ENCODE measurements at places on chromosomes 5 and 9.

DNA sequence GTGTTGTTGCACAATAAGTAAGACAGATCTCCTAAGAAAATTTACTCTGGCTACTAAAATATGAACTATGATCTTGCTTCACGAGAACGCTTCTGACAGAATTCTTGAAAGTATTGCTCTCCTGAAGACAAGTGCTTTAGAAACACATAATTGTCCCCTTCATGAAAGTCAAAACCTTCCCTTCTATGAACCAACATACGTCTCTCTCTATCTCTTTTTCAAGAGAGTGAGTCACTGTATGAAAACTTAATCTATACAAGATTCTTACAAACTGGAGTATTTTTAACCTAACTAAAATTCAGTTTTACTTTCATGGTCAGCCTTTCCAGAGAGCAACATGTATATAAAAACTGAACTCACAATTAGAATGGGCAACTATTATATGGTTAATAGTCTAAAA, 688.0 kb upstream of the CTNND2 start:
- DNase-seq = no peak

- DNase-seq = no peak
These were observed 190.8 kb upstream of the BRINP1 start for GRCh38 chr9:119559986-119560385.

DNA sequence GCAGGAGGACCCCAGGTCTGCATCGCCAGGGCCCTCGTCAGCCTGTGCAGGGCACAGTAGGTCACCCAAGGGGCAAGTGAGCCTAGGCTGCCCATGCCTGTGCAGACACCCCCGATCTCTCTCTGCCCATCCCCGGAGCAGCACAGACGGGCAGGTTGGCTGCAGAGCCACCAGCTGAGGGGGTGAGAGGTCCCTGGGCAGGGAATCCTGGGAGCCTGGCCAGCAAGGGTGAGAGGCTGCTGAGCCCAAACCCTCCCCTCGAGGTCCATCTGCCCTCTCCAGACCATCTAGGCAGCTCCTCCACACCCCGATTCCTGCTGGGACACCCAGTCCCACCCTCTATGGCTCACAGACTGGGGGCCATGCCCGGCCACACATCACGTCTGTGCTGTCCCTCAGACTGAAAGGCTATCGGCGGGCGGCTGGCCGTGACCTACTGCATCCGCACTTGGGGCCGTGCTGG, 2.8 kb upstream of the DPP7 start:
- no peak for DNase-seq

DNA sequence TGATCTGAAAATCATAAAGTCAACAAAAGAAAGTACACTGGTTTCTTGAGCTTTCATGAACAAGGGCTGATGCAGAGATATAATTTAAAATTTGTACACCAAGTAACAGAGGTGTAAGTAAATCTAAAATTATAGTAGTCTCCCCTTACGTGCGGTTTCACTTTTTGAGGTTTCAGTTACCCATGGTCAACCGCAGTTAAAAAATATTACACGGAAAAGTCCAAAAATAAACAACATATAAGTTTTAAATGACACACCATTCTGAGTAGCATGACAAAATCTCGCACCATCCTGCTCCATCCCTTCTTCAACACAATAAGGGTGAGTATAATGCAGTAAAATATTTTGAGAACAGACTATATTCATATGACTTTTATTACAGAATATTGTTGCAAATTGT, 54.4 kb downstream of the AUH start:
- DNase-seq = no peak

DNA sequence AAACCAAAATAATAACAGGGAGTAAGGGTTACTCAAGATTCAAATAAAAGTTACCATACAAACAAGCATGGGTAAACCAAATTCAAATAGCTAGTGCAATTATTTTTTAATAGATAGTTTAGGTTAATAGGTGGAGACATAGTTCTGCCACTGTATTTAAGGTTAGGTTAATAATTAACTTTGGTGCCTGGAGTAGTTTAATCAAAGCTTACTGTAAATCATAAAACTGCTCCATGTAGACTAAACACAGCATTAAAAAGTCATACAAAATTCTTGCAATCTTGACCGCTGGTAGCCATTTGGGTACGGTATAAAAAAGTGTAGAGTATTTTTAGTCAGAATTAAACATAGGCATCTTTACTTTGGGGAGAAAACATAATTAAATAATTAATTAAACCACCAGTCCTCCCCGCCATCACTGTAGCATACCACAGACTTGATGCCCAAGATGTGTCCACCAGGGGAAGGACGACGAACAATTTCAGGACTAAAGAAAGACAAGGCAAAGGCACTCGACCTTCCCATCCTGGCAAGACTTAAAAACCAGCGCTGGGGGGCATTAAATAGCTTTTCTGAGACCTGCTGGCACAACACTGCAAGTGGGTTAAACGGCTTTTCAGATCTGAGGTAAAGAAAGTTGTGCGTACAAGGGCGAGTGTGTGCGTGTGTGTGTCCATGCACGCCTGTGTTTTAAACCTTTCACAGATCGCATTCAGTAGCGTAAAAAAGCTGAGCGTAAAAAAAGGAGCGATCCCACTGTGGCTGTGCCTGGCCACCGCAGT, 2.9 kb downstream of the SEMA6A start:
- no peak for DNase-seq

GRCh38 chr9:37522971-37523370, 37.2 kb downstream of the POLR1E start:
- DNase-seq = no peak

DNA sequence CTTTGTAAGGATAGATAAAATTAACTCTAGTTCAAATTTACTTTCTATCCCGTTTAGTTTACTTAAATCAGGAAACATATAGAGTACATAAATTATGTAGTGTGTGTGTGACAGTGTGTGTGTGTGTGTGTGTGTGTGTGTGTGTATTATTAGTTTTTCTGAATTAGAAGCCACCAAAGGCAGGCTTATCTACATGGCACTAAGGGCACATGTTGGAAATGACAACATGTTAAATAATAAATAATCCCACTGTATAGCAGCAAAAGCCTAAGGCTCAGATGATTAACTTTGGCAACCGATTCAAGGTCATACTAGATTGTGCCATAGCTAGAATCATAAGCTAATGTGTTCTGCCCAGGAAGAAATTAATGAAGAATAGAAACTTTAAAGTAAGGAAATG, 54.6 kb downstream of the MEGF9 start:
- DNase-seq = no peak

DNA sequence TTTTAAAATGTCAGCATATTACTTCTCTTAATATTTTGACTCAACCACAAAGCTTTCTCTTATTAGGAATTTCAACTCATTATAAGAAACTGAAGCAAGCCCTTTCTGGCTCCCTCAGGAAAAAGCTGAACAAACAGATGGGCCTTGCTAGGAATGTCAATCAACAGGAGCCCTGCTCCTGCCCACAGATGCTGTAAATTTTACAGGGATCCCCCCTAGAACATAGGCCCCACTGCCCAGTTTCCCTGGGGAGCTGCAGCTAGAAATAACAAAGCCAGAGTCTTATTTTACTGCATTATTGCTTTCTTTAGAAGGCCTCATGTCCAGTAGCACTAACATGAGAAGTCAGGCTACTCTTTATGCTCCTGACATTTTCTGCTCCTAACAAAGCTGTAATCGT, 103.8 kb downstream of the PCSK1 start:
- DNase-seq = no peak

- peak; percentile 74 for DNase-seq
These were observed at the start of gene SH3TC2 for GRCh38 chr5:149063017-149063687. Gene SH3TC2, minus strand, starts transcription at chr5:149063062. Its CDS starts 40 bp downstream, at chr5:149063022.

DNA sequence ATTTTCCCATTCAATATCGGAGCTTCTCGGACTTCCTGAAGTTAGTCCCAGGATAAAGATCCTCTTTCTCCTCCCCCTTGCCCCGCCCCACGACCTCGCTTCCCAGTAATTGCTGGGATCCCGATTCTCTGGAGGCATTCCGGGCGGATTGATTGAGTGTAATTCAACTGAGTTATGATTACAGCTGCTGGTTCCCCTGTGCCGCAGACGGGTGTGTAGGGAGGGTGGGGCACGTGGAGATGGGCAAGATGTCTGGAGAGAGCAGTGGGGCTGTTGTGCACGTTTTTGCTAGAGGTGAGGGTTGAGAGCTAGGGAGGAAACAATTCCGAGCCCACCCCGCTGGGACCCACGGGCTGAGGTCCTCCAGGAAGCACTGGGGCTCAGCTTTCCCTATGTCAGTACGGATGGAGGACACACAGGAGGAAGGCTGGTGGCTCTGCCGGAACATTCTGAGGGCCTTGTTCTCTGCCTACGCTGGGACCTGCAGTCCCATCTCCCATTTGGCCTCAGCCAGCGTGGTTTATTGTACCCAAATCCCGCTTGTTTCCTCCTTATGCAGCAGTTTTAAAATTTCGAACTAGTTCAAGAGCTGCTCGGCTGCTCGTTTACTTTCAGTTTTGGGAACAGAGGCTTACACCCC, 2.4 kb upstream of the DMRT2 start:
- no peak for DNase-seq

- no peak for DNase-seq
These were observed 260.7 kb downstream of the NR3C1 start for GRCh38 chr5:143142596-143143435.

GRCh38 chr9:132784286-132784830, 93.7 kb downstream of the AK8 start:
- DNase-seq = no peak

DNA sequence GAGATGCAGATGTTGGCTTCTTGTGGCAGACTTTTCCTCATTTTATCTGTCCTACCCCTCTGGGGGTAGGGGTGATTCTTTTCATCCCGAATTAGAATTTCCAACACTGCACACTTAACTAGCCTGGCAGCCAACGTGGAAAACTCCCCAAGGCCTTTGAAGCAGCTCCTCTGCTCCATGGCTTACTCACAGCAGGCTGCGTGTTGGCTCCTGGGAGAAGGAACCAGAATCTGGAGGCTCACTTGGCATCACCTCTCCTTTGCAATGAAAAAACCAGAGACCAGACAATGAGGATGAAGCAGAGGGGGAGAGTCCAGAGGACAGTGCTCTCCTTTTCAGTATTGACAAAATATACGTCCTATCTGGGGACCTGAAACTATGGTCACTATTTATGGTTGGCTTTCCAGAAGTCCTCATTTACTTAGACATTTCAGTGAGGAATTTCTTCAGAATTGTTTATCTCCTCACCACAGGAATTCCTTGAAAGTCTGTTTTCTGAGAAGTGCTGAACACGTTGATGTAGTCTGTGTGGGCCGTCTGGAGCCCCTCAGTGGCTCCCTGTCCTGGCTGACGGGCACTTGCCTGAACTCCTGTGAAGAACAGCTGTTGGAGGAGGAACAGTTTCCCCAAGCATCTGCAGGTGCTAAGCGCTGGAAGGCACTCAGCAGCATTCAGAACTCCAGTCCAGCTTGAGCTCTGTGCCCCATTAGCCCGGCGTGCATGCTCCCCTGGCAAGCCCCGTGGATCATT, 231.3 kb downstream of the RFK start:
- no peak for DNase-seq

DNA sequence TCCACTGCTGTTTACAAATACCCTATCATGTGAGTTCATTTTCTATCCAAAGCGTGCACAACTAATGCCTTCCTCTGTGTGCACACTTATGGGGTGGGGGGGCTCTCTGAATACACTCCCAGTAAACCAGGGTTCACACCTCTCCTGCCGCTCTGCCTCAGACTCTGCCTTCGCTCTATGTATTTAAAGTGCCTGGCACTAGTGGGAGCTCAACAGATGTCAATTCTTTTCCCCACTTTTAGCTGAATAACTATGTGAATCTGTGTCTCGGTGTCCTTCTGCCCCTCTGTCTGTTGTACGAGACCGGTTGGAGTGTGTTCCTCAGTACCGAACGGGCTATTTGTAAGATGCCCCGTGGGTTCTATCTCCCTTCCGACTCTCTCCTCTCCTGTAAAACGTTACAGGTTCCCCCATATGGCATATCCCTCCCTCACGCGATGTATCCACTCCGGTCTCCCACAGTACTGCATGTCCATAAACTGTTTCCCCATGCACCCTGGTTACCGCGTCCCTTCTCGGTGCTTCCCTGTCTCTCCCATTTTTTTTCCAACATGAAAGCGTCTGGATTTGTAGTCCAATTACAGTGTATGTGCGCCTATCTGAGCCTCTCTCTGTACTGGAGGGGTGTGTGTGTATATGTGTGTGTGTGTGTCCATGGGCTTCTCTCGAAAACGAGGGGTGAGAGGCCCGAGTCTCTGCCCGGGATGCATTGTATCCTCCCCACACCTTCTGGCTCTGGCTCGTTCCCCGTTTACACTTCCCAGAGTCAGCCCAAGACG, 1.6 kb downstream of the ELL2 start:
- DNase-seq = peak; percentile 38

- DNase-seq = no peak
These were observed 132.1 kb downstream of the MACROH2A1 start for GRCh38 chr5:135266975-135267374.

DNA sequence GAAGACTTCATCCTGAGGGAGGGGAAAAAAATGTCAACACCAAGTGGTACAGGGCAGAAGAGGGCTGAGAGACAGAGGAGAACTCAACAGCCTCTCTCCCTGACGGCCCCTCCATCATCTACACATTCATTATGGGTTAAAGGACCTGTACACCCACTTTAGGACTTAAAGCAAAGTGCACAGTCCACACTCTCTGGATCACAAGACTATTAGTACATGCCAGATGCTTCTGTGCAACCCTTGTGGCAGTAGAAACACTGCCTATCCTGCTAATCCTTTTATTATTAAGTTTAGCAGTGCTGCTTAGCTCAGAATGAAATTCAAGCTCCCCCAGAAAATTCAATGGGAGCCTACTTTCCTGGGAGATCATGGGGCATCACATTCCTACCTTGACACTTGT, 1.9 kb downstream of the FRMD3 start:
- DNase-seq = no peak

GRCh38 chr5:61159070-61159469, 3.2 kb downstream of the SMIM15 start:
- no peak for DNase-seq

DNA sequence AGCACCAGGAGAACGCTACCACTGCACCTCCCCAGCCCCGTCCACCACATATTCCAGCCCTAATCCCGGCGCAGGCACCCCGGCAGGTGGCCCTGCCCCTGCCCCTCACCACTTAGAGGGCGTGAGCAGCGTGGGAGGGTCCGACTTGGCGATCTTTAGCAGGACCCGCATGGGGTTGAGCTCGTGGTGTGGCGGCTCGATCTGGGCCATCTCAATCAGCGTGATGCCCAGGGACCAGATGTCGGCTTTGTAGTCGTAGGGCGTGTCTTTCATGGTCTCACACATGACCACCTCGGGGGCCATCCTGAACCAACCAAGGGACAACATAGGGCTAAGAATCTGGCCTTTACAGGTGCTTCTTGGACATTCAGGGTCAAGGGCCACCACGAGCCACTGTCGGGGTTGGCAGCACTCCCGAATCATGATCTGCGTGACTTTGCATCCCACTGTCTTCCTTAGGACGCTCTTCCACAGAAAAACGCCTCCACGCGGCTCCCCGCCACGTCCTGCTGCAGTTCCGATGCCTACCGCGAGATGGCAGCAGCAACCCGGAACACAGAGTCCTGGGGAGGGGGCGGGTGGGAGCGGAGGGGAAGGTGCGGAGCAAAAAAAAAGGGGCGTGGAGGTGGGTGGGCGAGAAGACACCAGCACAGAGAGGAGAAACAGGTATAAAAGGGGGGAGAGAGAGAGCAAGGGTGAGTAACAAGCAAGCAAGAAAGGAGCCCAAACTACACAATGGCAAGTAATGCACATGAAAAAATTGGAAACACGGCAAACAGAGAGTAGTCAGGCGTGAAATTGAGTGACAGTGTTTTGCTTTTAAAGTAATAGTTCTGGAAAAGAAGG, 81.3 kb downstream of the STK10 start:
- DNase-seq = peak; percentile 45
